ENCODE measurements at places on chromosomes 3 and 15.

GRCh38 chr15:33159726-33160453 is 34.6 kb downstream of the FMN1 start:
- no peak for DNase-seq

GRCh38 chr3:142931222-142931621 is 32.3 kb downstream of the PAQR9 start:
- DNase-seq: no peak

DNA sequence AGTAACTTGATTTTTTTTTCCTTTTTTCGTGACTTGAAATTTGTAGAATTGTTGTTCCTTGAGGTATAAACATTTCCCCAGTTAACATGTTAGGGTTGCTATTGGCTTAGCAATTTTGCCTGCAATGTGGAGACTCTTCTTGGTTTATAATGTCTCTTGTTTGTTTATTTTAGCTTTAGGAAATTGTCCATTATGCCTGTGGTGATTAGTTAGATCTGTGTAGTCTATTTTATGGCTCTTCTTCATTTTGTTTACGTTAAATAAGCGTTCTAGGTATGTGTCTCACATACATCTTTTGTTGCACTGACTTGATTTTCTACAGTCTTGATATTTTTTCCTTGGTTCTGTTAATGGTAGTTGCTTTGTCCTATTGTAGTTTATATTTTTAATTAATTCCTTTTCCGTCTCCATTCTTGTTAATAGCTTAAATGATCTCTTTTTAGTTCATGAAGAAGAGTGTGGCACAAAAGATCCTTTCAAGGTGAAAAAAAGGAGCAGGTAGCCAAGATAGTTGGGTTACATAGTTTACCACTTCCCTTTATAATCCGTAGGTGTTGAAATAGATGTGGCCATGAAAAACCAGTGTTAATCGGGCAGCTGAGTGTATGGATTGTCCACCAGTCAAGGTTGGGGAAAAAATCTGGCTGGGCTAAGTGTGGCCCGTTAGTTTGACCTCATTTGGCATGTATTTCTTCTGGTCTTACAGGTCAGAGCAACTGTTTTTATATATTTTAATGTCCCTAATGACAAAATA is 12.1 kb downstream of the IQGAP1 start:
- DNase-seq: no peak

- no peak for DNase-seq
Measured at GRCh38 chr15:71463156-71463665, 347.1 kb upstream of the NR2E3 start.

DNA sequence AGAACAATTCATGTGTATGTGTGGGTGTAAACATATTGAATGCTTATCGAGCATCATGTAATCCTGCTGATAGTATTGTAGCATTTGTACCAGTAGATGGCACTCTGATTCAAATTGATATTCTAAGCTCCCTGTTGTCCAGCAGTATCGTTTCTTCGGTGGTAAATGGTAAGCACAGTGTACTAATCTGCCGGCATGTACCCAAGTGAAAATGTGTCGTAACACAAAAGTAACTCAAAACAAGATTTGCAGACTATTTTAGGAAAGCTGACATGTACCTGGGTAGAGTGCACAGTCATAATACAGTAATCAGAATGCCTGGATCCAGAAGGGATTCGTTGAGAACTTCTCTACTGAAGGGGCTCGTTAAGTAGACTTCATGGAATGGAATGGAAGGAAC is 31.7 kb upstream of the MNS1 start:
- no peak for DNase-seq

DNA sequence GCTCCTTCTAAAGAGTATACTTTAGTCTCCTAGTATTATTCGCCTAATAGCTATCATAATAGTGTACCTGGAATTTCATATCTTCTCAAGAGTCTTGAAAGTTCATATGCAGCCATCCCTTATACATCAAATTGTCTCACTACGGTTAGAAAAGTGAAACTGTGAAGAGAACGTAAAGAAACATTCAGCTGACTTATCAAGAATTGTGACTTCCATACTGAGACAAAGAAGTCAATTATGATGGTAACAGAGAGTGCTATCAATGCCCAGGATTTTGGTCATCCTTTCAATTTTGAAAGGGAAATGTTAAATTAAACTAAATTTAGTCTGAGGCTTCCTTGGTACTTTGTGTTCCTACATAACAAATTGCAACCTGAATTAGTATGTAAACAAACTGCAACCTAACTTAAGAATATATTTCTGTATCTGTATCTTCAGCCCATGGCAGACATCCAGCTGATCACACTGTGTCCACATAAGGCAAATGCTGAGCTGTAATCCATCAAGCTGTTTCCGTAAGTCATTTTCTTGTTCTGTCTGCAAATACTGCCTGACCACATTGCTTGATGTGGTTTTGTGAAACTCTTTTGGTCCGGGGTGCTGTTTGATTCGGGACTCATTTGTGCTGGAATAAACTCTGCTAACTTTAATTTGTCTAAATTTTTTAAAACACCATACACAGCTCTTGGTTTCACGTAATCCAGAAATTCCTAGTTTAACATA is 469.6 kb downstream of the SI start:
- DNase-seq: no peak

DNA sequence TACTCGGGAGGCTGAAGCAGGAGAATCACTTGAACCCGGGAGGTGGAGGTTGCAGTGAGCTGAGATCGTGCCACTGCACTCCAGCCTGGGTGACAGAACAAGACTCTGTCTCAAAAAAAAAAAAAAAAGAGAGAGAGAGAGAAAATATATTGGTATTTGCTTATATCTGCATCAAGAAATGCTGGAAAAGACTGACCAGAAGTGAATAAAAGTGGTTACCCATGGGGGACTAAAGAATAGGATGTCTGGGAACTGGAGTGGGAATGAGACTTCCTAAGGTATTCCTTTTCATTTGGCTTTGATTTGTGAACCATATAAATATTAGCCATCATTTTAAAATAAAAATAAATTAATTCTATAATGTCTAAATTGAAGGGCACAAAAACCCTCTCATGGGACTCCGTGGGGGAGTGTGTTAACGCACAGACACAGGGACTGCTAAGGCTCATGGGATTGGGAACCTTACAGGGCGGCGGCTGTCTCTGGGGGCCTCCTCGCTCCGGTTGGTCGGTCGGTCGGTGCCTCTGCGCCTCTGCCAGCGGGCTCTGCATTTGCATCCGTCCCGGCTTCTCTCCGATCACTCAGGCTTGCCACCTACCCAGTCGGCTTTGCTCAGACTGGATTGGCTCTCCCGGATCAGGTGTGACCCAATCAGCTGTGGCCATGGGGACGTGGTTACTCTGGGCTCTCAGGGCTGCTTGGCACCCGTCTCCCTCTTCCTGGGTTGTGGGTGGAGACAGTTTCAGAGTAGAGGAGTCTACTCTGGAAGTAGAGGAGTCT is 12.7 kb upstream of the TSPAN3 start:
- peak; percentile 20 for DNase-seq

DNA sequence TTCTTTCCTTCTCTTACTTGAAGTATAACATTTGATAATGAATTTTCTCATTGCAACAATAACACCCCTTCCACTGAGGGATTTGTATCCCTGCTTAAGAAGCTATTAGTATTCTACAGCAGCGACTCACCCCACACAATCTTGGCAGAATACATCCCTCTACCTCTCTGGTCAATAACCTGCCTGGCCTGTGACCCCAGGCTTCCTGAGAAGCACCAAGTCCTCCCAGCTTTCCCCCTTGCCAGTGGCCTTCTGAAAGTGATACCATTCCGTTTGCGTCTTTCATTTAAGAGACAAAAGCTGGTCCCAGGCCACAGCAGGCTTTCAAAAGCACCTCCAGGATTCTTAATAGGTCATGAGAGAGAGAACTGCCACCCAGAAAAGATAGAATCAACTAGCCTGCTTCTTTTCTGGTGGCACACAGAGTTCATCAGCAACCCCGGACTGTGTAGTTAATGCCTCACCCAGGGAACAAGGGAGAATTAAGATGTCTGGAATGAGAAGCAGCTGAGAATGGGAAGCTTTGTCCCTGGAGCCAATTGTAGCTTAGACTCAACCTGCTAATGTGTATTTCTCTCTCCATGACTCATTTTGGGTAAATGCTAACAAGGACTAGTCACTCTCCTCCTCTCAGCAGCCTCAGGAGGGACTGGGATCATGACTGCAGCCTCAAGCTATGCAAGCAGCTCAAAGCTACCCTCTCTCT is 101.0 kb upstream of the CPNE4 start:
- no peak for DNase-seq

GRCh38 chr3:10557781-10558373 is 52.5 kb upstream of the ATP2B2 start:
- no peak for DNase-seq

DNA sequence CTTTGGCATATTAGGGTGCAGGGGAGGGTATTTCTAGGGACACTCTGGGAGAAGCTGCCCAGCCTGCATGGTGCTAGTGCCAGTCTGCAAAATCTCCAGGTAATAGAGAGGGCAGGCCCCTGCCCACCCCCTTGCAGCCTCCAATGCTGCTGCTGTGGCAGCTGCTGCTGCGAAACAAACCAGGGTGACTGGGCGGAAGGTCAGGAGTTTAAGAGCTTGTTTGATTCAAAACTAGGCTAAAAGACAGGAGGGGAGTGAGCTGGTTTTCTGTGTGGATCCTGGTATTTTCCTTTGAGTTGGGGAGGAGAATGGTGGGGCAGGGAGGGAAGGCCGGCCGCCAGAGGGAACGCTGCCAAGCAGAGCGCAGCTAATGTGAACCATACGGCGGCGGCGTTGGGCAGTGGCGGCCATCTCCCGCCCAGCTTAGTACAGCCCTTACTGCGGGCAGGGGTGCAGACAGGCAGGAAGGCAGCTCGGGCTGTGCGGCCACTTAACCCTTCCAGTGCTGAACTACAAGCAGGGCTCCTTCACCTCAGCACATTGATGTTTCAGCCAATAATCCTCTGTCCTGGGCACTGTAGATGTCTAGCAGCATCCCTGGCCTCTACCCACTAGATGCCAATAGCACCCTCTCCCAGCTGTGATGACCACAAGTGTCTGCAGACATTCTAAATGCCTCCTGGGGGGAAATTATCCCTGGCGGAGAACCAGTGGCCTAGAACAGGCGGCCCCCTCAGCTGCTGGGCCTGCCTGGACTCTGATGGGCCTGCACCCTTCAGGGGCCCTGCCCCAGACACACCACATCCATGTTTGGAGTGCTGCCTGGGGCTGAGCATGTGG is 125.7 kb downstream of the EEFSEC start:
- no peak for DNase-seq

DNA sequence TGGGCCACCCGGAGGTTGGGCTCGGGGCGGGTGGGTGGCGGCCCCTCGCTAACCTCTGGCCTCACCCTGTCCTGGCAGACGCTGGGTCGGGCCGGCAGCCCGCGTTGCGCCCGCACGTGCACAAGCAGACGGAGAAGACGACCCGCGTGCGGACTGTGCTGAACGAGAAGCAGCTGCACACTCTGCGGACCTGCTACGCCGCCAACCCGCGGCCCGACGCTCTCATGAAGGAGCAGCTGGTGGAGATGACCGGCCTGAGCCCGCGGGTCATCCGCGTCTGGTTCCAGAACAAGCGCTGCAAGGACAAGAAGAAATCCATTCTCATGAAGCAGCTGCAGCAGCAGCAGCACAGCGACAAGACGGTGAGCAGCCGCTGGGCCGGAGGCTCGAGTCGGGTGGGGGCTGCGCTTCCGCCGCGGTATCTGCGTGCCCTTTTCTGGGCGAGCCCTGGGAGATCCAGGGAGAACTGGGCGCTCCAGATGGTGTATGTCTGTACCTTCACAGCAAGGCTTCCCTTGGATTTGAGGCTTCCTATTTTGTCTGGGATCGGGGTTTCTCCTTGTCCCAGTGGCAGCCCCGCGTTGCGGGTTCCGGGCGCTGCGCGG is 3.7 kb downstream of the ISL2 start:
- no peak for DNase-seq

DNA sequence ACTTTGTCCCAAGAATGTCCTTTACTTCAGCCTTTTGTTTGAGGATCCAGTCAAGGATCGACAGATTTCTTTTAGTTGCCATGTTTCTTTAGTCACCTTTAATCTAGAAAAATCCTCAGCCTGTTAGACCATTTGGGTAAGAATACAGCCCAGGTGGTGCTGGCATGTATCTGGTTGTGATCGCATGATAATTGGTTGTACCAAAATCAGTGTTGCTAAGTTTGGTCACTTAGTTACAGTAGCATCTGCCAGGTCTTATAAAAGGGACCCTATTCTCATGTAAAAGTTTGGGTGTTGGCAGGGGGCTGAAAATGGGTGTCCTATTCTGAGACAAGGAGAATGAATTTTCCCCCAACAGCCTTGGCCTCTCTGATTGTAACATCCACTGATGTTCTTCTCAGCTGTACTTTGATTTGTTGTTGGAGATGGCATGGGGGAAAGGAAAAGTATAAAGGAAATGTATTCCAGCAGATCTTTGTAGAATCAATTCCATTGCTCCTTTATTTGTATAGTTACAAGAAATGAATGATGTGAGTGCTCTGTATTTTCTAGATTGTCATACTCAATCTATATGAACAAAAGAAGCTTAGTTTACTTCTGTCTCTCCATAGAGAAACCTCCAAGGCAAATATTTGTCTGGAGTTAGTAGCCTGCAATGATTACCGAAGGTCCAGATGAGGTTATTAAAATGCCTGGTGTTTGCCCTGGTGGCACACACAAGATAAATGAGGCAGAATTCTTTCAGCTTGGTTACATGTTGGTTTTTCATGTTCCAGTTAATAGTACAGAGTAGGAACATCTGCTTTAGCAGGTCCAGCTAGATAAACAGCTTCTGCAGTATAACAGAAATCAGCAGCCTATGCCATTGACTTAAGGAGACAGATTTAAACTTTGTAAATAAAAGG is 65.7 kb downstream of the CMTM8 start:
- DNase-seq: no peak

GRCh38 chr15:52232327-52232726 is 41.1 kb upstream of the GNB5 start:
- no peak for DNase-seq

GRCh38 chr15:79089331-79089889 is 1.2 kb downstream of the RASGRF1 start:
- DNase-seq: no peak

DNA sequence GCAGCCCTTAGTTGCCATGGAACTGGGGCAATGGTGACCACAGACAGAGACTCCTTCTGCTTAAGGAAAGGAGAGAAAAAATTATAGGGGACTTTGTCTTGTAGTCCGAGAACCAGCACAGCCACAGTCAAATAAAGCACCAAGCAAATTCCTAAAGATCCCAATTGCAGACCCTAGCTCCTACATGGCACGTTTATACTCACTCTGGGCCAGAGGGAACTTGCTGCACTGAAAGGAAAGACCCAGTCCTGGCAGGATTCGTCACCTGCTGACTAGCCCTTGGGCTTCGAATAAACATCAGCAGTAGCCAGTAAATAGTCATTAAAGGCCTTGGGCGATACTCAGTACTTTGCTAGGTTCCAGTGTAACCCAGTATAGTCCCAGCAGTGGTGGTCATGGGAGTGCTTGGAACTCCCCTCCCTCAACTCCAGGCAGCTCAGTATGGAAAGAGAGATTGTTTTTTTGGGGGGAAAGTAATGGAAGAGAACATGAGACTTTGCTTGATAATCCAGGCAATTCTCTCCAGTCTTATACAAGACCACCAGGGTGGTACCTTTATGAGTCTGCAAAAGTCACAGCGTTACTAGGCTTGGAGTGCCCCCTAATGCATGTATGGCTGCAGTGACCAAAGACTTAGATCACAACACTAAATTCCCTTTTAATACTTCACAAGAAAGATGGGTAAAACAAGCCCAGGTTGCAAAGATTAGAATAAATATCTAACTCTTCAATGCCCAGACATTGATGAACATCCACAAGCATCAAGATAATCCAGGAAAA is 66.4 kb upstream of the AGTR1 start:
- no peak for DNase-seq

Measured in activated CD8-positive, alpha-beta memory T cell treated with anti-CD3 and anti-CD28 coated beads for 4 hours (primary cell).